Activated CD4-positive, alpha-beta T cell treated with anti-CD3 and anti-CD28 coated beads, Interleukin-2, amount 10 ng/mL, durations not matched to agents 7 days and 5 days (primary cell): ENCODE measurements at places on chromosomes 12 and 14. TPM values are rescaled to one million over a fixed set of nuclear protein-coding genes. Genes with fewer than 3 reads are reported as not detected.

- H3K27ac ChIP-seq = no peak overlapping the region
- no peak for DNase-seq
- H3K4me1 ChIP-seq = peaks cover 8% of the 10 kb centered on the region
- H3K36me3 ChIP-seq = peaks cover 53% of the 10 kb centered on the region
Observed at GRCh38 chr12:94192506-94192905, 44.1 kb downstream of the PLXNC1 start.

DNA sequence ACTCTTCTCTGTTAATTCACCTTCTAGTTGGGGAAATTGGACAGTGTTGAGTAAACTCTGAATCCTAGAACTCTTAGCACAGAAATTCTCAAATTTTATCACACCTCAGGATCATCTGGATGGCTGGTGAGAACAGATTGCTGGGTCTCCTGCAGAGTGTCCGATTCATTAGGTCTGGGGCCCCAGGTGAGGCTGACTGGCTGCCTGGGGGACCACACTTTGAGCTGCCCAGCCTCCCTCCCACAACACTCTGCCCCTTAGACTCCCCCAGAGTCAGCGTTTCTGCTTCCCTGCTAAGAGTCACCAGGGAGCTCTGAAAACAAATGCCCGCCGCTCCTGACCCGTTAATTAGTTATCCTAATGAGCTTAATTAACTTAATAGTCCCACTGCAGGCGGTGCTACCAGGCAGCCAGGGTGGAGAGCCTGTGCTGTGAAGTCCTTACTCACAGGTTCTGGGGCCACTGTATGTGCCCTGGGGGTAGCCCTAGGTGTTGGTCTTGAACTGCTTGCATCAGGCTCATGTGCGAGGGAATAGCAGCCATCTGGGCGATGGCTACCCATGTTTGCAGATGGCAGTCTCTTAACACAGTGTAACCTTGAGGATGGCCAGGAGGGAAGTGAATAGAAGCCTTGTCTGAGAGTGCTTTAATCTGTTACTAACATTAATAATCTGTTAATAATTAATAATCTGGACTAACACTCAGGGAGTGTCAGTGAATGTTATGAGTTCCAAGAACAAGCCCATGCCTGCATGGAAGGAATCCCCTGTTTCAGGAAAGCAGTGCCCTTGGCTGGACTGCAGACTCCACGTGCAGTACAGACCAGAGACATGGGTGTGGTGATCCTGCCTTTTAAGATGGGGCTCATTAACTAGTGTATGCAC is 35.6 kb downstream of the AACS start:
- no peaks in the 10 kb centered on the region for H3K27me3 ChIP-seq
- H3K27ac ChIP-seq = no peak overlapping the region
- H3K4me1 ChIP-seq = peaks cover 24% of the 10 kb centered on the region
- no peak overlapping the region for H3K4me3 ChIP-seq

DNA sequence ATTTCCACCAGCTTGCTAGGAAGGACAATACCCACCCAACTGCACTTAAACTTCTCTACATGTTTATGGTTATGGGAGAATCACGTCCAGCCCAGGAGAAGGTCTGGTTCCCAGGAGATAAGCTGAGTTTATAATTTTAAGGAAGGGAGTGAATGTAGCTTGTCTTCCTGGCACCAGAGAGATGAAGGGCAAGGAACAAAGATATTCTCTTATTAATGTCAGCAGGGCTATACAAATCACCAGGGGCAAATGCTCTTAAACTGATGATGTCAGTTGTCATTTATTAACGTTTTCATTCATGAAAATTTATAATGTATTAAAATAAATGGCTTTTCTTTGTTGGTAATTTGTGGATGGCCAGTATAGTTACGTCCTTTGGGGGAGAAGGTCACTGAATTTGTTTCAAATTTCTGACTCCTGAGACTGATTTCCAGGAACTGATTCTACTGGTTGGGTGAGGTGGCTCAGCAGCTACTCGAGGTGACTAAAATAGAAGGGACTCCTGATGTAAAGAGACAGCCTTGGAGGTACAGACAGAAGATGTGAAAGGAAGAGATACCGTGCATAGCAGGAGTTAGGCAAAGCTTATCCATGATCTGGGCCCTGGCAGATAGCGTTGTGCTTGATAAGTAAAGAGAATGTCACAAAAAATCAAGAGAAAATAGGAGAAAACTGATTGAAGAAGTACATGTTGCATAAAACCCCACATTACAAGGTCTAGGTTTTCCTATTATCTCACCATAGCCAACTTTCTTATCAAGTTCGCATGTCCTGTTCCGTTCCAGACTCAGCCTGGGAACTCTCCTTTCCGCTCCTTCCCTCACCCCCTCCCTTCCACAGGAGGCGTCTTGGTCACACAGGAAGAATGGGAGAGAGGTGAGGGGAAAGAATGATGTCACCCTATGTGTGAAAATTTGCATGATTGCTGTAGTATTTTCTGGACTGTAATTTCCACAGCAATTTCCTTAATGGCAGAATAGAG is 367.1 kb upstream of the FAR2 start:
- H3K4me3 ChIP-seq = no peak overlapping the region
- H3K4me1 ChIP-seq = no peaks in the 10 kb centered on the region
- DNase-seq = no peak

Gene KLRC1
- total RNA-seq = not detected

GRCh38 chr12:77228376-77228775 is 163.0 kb upstream of the E2F7 start:
- no peaks in the 10 kb centered on the region for H3K36me3 ChIP-seq
- no peaks in the 10 kb centered on the region for H3K4me1 ChIP-seq
- no peak overlapping the region for H3K4me3 ChIP-seq
- no peak for DNase-seq
- no peaks in the 10 kb centered on the region for H3K27me3 ChIP-seq

DNA sequence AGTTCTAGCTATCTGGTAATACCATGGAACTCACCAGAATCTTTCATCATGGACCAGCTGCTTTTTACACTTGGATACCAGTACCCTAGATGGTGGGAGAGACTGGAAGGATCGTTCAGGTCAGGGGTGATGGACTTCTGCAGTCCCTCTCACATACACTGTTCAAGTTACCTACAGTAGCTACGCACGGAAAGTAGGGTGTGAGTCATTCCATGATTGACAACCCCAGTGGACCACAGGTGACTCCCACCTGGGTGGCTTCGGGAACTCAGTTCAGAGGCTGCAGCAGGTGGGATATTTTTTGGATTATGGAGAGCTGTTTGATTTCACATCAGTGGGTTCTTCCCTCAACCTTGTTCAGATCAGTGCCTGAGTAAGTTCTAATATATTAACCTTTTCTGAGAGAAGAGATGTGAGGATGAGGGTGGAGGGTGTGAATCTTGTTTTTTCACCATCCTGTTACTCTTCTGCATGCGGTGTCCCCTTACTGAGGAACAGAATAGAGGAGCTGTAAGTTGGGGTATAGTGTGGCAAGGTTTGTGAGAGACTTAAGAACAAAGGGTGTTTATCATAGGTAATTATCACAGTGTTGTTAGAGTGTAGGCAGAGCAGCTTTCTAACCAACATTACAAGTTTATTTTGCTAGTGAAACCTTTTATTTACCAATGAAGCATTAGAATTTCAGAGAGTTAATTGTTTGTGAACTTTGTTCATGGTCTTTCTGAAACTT is 39.6 kb downstream of the PRKCH start:
- peaks cover 53% of the 10 kb centered on the region for H3K36me3 ChIP-seq
- no peak for DNase-seq
- peak overlapping the region; percentile 65 for H3K27ac ChIP-seq
- peaks cover 54% of the 10 kb centered on the region for H3K4me1 ChIP-seq

GRCh38 chr12:107449891-107450290 is 235.7 kb upstream of the PWP1 start:
- no peak overlapping the region for H3K4me3 ChIP-seq
- no peaks in the 10 kb centered on the region for H3K36me3 ChIP-seq
- no peaks in the 10 kb centered on the region for H3K4me1 ChIP-seq

Gene GSG1
- not detected for total RNA-seq

GRCh38 chr12:128554546-128555304 is 269.0 kb downstream of the SLC15A4 start:
- no peak for DNase-seq
- no peak overlapping the region for H3K4me3 ChIP-seq
- H3K27me3 ChIP-seq = no peaks in the 10 kb centered on the region
- H3K4me1 ChIP-seq = no peaks in the 10 kb centered on the region

GRCh38 chr12:88360343-88360742 is 218.2 kb downstream of the TMTC3 start:
- H3K4me1 ChIP-seq = no peaks in the 10 kb centered on the region
- no peak for DNase-seq
- H3K27ac ChIP-seq = no peak overlapping the region
- H3K4me3 ChIP-seq = no peak overlapping the region
- no peaks in the 10 kb centered on the region for H3K27me3 ChIP-seq

Gene FRS2
- total RNA-seq = 14.6 TPM

- no peak for DNase-seq
- peaks cover 2% of the 10 kb centered on the region for H3K27me3 ChIP-seq
- H3K27ac ChIP-seq = no peak overlapping the region
- H3K4me1 ChIP-seq = no peaks in the 10 kb centered on the region
Observed at GRCh38 chr12:108004319-108004718, 124.8 kb upstream of the WSCD2 start.

DNA sequence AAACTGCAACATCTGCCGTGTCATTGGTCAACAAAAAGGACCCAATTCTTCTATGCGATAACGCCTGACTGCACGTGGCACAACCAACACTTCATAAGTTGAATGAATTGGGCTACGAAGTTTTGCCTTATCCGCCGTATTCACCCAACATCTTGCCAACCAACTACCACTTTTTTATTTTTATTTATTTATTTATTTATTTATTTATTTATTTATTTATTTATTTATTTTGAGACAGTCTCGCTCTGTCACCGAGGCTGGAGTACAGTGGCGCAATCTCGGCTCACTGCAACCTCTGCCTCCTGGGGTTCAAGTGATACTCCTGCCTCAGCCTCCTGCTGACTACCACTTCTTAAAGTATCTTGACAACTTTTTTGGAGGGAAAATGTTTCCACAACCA is 127.4 kb downstream of the RASSF9 start:
- no peak overlapping the region for H3K27ac ChIP-seq
- no peak for DNase-seq
- H3K36me3 ChIP-seq = no peaks in the 10 kb centered on the region
- H3K27me3 ChIP-seq = no peaks in the 10 kb centered on the region
- H3K4me1 ChIP-seq = no peaks in the 10 kb centered on the region

- no peak for DNase-seq
- no peaks in the 10 kb centered on the region for H3K27me3 ChIP-seq
- no peaks in the 10 kb centered on the region for H3K4me1 ChIP-seq
- H3K36me3 ChIP-seq = no peaks in the 10 kb centered on the region
- H3K27ac ChIP-seq = no peak overlapping the region
- no peak overlapping the region for H3K4me3 ChIP-seq
Observed at GRCh38 chr12:82608706-82609105, 78.0 kb upstream of the TMTC2 start.

DNA sequence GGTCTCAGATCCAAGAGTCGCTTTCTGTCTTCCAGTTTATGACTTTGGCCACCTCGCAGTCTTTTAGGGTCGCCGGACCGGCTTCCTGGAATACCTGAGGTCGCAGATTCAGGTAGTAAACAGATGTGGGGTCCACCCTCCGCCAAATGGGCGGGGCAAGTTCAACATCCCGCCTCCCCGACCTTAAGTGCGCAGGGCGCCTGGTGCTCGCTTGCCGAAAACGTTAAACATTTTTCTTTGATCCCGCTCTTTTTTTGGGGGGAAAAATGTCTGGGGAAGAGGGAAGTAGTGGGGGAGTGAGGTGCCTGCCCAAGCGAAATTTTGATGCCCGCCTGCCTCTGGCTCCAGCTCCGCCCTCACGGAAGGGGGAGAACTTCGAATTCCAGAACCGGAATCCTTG is 73.9 kb upstream of the TBX5 start:
- H3K27ac ChIP-seq = no peak overlapping the region
- no peak for DNase-seq
- peaks cover 50% of the 10 kb centered on the region for H3K27me3 ChIP-seq
- peaks cover 2% of the 10 kb centered on the region for H3K4me1 ChIP-seq
- H3K36me3 ChIP-seq = no peaks in the 10 kb centered on the region
- H3K4me3 ChIP-seq = no peak overlapping the region

DNA sequence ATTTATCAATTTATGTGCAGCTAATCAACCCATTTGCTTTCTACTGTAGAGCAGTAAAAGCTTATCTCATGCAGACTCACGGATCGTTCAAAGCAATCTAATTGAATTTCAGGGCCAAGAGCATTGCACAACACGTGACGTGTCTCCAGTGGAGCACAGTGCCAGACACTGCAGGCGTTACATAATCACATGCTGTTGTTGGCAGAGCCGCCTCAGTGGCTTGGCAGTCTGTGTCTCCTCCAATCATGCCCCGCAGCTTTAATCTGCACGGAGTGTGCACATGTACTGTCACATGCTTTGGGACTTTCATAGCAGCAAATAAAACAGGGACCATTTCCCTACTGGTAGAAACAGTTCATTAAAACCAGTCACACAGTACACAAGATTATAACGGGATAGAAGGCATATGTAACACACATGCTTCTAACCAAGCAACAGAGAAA is 309.3 kb downstream of the ITPR2 start:
- peaks cover 1% of the 10 kb centered on the region for H3K27me3 ChIP-seq
- no peak overlapping the region for H3K4me3 ChIP-seq
- H3K36me3 ChIP-seq = peaks cover 18% of the 10 kb centered on the region
- peaks cover 15% of the 10 kb centered on the region for H3K4me1 ChIP-seq
- no peak for DNase-seq

- no peak for DNase-seq
- H3K27me3 ChIP-seq = no peaks in the 10 kb centered on the region
- H3K4me1 ChIP-seq = peaks cover 2% of the 10 kb centered on the region
- no peak overlapping the region for H3K27ac ChIP-seq
Observed at GRCh38 chr14:68230950-68231717, 411.6 kb downstream of the RAD51B start.

DNA sequence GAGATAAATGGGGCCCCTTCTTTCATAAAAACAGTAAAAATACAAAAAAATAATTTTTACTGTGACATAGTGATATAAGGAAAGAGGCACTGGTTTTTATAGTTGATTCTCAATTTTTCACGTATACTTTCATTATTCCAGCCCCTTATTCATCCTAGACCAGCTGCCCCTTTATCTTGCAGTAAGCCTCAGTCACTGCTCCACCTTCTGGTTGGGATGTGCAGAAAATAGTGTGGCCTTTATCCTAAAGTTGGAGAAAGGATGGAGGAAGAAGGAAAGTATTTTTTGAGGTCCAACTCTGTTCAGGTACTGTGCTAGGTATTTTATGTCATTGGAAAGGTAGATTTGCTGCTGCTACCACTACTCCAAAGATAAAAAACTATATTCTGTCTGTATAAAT is 172.7 kb downstream of the ANO6 start:
- no peaks in the 10 kb centered on the region for H3K27me3 ChIP-seq
- DNase-seq = no peak
- no peak overlapping the region for H3K4me3 ChIP-seq
